ENCODE measurements at places on chromosomes 2 and 18.

- no peaks in the 10 kb centered on the region for H3K4me1 ChIP-seq
- no peak for DNase-seq
- no peak overlapping the region for H3K4me3 ChIP-seq
- H3K27ac ChIP-seq = no peak overlapping the region
These were observed 13.6 kb upstream of the CYP27C1 start for GRCh38 chr2:127233710-127234109.

DNA sequence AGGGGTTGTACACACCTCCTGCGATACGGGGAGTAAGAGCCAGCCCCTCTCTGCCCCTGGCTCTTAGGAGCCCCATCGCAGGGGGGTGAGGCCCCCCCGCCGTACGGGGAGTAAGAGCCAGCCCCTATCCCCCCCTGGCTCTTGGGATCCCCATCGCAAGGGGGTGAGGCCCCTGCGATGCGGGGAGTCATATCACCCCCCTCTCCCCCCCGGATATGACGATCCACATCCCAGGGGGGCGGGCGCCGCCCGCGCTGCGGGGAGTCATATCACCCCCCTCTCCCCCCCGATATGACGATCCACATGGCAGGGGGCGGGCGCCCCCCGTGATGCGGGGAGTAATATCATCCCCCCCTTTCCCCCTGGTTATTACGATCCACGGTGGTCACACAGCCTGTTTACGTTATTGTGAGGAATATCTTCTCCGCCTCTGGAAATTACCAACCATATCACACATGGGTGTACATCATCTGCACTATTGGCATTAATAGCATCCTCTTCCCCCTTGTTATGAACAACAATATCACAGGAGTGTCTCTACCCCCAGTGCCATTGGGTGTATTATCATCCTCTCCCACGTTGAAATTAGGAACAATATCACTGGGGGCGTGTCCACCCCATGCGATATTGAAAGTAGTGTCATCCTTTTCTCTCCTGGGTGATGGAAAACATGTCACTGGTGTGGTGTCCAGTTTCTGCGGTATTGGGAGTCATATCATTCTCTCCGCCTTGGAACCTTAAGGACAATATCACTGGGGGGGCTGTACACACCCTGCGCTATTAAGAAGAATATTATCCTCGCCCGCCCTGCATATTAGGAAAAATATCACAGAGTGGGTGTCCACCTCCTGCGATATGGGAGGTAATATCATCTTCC lies 24.7 kb upstream of the NAGK start:
- H3K4me3 ChIP-seq = no peak overlapping the region
- H3K27me3 ChIP-seq = no peaks in the 10 kb centered on the region
- no peaks in the 10 kb centered on the region for H3K4me1 ChIP-seq
- no peak overlapping the region for H3K27ac ChIP-seq

DNA sequence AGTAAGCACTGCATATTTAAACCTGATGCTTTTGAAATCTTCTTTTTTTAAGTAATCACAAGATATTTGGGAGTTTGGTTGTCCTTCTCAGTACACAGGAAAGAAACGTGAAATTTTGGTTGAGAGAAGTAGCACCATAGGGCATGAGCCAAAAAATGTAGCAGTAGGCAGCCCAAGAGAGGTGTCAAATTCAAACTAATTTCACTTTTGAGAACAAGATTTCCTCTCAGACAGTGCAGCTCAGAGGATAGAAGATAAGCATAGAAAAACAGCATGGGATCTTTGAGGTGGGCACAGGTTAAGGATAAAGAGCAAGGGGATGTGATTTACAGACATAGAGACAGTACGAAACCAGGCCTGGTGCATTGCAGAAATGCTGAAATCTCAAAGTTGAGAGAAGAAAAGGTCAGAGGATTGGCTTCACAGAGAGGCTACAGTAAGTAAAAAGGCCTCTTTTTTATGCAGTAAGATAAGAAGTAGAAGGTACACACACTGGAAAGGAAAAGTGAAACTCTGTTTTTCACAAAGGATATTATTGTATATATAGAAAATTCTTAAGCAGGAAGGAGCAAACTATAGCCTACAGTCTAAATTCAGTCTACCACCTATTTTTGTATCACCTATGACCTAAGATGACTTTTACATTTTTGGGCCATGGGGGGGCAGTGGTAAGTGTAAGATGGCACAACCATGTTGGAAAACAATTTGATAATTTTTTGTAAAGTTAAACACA lies 89.8 kb downstream of the PKP4 start:
- no peaks in the 10 kb centered on the region for H3K27me3 ChIP-seq
- H3K27ac ChIP-seq = no peak overlapping the region
- no peak for DNase-seq
- H3K4me1 ChIP-seq = no peaks in the 10 kb centered on the region

DNA sequence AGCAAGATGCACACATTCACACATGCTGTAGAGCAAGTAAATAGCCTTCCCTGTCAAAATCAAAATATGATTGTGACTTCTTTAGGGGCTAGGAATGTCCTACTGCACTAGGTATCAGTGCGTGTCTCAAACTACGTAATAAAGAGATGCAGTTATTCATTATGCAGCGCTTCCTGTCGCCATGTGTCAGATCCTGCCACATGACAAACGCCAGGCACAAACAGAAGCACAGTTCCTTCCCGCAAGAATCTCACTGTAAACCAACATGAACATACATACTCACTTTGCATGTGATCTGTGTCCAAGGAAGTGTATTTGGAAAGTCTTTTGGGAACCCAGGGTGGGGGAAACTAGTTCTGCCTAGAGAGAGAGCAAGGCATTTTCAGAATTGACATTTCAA lies 599.9 kb downstream of the RNF144A start:
- H3K4me1 ChIP-seq = no peaks in the 10 kb centered on the region
- no peak overlapping the region for H3K27ac ChIP-seq
- no peak for DNase-seq
- no peaks in the 10 kb centered on the region for H3K27me3 ChIP-seq

- no peak overlapping the region for H3K27ac ChIP-seq
- H3K4me1 ChIP-seq = no peaks in the 10 kb centered on the region
- no peaks in the 10 kb centered on the region for H3K36me3 ChIP-seq
- no peaks in the 10 kb centered on the region for H3K27me3 ChIP-seq
- no peak overlapping the region for H3K4me3 ChIP-seq
These were observed 66.5 kb downstream of the FTCDNL1 start for GRCh38 chr2:199784512-199784911.

- no peaks in the 10 kb centered on the region for H3K27me3 ChIP-seq
- peaks cover 15% of the 10 kb centered on the region for H3K4me1 ChIP-seq
These were observed 11.4 kb upstream of the MAPRE2 start for GRCh38 chr18:35029770-35030169.

DNA sequence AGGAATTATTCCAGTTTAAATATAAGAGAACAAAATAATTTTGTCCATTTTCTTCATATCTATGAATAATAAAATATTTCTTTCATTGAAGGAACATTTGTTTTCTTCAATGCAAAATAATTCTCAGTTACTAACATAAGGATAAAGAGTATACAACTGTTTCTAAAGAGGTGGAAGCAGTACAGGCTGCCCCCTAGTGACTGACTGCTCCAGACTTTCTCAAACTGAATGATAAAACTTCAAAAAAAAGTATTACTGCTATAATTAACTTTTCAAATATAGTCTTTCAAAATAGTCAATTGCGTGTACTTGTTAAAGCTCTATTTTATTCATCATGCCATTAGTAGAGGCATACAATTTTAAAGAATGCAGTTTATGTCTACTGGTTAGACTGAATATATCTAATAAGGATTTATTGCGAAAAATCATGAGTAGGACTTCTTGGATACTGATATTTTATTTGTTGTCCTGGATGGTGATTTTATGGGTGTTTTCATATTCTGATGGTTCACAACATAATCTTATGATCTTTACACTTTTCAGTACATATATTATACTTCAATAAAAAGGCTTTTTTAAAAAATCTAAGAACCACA lies 100.1 kb downstream of the WDPCP start:
- DNase-seq = no peak
- H3K27ac ChIP-seq = no peak overlapping the region
- H3K27me3 ChIP-seq = no peaks in the 10 kb centered on the region
- H3K4me1 ChIP-seq = no peaks in the 10 kb centered on the region

DNA sequence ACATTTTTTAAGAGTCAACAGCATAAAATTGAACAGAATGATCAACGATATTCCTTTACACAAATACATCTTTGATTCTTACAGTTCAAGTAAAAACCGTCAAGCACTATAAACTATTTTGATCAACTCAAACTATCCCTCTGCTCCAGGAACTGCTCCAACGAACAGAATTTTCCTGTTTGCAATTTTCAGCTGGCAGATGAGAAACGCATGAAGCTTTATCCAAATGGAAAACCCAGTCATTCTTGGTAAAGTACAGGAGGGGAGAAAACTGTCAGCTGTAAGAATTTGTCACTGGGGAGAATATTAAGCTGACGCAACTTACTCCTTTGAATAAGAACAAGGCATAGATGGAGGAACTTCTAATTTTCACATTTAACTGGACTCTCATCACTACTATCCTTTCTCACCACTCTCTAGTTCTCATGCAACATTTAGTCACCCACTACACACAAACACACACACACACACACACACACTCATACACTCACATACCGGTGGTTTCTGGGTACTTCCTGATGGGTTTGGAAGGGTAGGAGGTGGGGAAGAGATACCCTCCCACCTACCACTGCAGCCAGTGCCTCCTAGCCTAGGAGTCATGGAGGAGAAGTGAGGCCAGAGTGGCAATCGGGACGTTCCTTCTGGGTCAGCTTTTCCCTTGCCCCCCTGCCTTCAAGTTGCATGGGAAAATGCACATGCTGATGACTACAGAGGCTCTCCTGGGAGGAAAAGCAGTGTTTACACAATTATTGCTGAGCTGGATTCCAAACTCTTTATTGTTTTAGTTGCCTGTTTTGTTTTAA lies 54.0 kb upstream of the SPATS2L start:
- DNase-seq = no peak
- H3K36me3 ChIP-seq = no peaks in the 10 kb centered on the region
- no peaks in the 10 kb centered on the region for H3K27me3 ChIP-seq
- H3K4me1 ChIP-seq = no peaks in the 10 kb centered on the region

DNA sequence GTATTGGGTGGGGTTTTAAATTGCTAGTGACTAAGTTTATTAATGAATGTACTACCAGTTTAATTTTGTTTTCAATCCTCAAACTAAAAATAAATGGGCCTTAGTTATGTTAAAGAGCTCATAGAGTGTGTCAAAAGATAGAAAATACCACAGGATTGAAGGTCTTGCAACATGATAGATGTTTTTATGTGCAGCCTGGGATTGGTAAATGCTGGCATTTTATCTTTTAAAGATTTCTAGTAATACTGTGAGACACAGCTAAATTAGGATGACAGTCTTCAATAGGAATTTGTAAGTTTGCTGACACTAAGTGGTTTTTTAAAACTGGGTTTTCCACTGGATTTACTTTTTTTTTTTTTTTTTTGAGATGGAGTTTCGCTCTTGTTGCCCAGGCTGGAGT lies 122.3 kb downstream of the HAUS1 start:
- H3K4me1 ChIP-seq = peaks cover 26% of the 10 kb centered on the region
- no peaks in the 10 kb centered on the region for H3K27me3 ChIP-seq
- no peak overlapping the region for H3K27ac ChIP-seq
- no peaks in the 10 kb centered on the region for H3K36me3 ChIP-seq
- no peak for DNase-seq

- DNase-seq = no peak
- no peak overlapping the region for H3K27ac ChIP-seq
- no peaks in the 10 kb centered on the region for H3K36me3 ChIP-seq
- no peaks in the 10 kb centered on the region for H3K4me1 ChIP-seq
These were observed 11.0 kb upstream of the ALPK2 start for GRCh38 chr18:58639751-58640427.

GRCh38 chr2:120826260-120826648 lies 90.6 kb downstream of the GLI2 start:
- no peaks in the 10 kb centered on the region for H3K4me1 ChIP-seq
- no peak overlapping the region for H3K27ac ChIP-seq
- no peaks in the 10 kb centered on the region for H3K36me3 ChIP-seq
- no peak for DNase-seq
- H3K4me3 ChIP-seq = no peak overlapping the region
- H3K27me3 ChIP-seq = no peaks in the 10 kb centered on the region

Measured in effector memory CD4-positive, alpha-beta T cell (primary cell).